ENCODE measurements at places on chromosomes 7 and 10. TPM values are rescaled to one million over a fixed set of nuclear protein-coding genes. Genes with fewer than 3 reads are reported as not detected.

DNA sequence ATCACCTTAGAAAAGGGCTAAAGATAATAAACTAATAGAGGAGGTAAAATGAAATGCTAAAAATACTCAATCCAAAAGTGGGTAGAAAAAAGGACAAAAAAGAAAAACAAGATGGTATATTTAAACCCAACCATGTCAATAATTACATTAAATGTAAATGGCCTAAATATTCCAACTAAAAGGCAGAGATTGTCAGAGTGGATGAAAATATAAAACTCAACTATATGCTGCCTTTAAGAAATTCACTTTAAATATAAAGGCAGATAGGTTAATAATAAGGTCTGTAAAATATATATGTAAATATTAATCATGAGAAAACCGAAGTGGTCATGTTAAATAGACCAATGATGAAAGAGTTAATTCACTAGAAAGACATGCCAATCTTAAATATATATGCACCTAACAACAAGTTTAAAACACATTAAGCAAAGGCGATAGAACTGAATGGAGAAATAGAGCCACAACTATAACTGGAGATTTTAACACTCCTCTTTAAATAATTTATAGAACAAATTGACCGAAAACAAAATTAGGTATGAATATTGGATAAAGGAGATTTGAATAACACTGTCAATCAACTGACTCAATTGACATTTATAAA is 159.4 kb downstream of the PLPP4 start:
- DNase-seq = no peak
- no peaks in the 10 kb centered on the region for H3K4me1 ChIP-seq
- no peak overlapping the region for H3K4me3 ChIP-seq
- no peaks in the 10 kb centered on the region for H3K27me3 ChIP-seq

DNA sequence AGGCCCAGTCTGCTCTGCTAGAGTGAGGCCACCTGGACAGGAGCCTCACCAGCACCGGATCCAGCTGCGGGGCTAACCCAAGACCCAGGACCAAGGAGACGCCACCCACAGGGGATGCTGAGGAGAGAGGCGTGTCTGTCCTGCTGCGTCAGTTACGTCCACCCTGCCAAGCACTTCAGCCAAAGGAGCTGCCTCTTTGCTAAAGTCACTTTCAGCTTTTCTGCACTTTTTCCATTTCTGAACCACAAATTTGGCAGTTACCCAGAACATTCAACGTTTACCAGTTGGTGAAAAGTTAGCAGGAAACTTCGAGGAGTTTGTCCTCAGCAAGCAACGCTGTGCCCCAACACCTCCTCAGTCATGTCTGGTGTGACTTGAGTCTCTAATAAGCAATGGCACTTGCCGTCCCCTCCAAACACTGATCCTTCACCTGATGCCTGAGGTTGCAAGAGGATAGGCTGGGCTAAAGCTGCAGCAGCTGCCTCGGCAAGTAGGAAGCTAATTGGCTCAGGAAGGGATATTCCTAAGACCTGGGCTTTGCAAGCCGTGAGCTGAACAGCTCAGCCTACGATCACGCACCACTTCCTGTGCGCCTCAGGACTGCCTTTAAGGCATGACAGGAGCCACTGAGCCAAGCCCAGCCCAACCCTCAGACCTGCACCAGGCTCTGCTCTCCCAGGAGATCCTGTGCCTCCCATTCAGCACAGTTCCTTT is 40.1 kb downstream of the KCNH2 start:
- no peak overlapping the region for H3K4me3 ChIP-seq
- H3K27me3 ChIP-seq = peaks cover 70% of the 10 kb centered on the region
- no peaks in the 10 kb centered on the region for H3K36me3 ChIP-seq
- peaks cover 13% of the 10 kb centered on the region for H3K4me1 ChIP-seq
- no peak overlapping the region for H3K27ac ChIP-seq
- no peak for DNase-seq

DNA sequence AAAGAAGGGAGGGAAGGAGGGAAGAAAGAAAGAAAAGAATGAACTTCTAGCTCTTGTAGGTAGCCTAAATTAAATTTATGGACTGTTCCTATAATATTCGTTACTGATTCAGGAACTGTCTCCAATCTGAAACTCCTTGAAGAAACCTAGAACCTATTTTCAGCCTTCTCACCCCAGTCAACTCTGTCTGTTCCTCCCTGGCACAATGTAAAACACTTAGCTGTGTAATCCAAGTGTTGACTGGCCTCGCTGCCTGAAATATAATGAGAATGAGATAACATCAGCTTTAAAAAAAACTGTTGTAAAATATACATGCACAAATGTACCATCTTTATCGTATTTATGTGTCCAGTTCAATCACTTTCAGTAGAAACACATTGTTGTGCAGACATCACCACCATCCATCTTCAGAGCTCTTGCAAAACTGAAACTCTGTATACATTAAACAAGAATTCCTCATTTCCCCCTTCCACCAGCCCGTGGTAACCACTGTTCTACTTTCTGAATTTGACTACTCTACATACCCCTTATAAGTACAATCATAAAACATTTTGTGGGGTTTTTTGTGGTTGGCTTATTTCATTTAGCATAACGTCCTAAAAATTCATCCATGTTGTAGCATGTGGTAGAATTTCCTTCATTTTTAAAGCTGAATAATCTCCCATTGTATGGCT is 6.3 kb upstream of the C7orf33 start:
- no peak overlapping the region for H3K27ac ChIP-seq
- DNase-seq = no peak
- no peaks in the 10 kb centered on the region for H3K36me3 ChIP-seq
- H3K4me1 ChIP-seq = no peaks in the 10 kb centered on the region
- H3K27me3 ChIP-seq = no peaks in the 10 kb centered on the region
- no peak overlapping the region for H3K4me3 ChIP-seq

DNA sequence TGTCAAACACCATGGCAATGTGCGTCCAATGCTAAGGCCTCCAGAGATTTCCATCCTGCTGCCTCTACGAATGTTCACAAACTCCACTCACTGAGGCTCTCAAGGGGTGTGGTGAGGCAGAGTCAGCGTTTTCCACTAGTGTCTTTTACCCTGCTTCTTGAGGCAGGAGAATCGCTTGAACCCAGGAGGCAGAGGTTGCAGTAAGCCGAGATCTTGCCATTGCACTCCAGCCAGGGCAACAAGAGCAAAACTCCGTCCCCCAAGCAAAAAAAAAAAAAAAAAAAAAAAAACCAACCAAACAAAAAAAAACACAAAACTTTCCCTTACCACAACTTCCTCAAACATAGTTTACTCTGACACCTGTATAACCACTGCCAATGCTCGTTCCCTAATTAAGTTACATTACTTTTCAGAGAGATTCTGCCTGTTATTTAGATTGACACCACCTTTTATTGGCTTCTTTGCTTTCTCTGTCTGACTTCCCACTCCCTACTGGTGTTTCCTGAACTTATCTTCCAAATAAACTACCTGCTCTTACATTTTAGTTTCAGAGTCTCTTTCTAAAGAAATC is 102.1 kb upstream of the ZNF746 start:
- DNase-seq = no peak
- peaks cover 5% of the 10 kb centered on the region for H3K4me1 ChIP-seq
- no peaks in the 10 kb centered on the region for H3K27me3 ChIP-seq
- H3K4me3 ChIP-seq = no peak overlapping the region

- H3K27me3 ChIP-seq = no peaks in the 10 kb centered on the region
- H3K4me3 ChIP-seq = no peak overlapping the region
- DNase-seq = no peak
- H3K36me3 ChIP-seq = no peaks in the 10 kb centered on the region
Measured at GRCh38 chr10:19578571-19578970, 237.7 kb upstream of the PLXDC2 start.

GRCh38 chr7:30913821-30914515 is 2.3 kb downstream of the AQP1 start:
- peak overlapping the region; percentile 88 for H3K27ac ChIP-seq
- no peak for DNase-seq

- H3K27ac ChIP-seq = no peak overlapping the region
- no peaks in the 10 kb centered on the region for H3K36me3 ChIP-seq
- H3K4me3 ChIP-seq = no peak overlapping the region
- H3K27me3 ChIP-seq = no peaks in the 10 kb centered on the region
- H3K4me1 ChIP-seq = no peaks in the 10 kb centered on the region
Measured at GRCh38 chr7:97418312-97418711, 300.8 kb downstream of the SDHAF3 start.

GRCh38 chr10:29841724-29842649 is 207.2 kb upstream of the SVIL start:
- no peaks in the 10 kb centered on the region for H3K36me3 ChIP-seq
- H3K27ac ChIP-seq = peak overlapping the region; percentile 88
- DNase-seq = no peak
- H3K27me3 ChIP-seq = no peaks in the 10 kb centered on the region
- H3K4me3 ChIP-seq = no peak overlapping the region

- no peaks in the 10 kb centered on the region for H3K27me3 ChIP-seq
- no peak overlapping the region for H3K27ac ChIP-seq
- no peak for DNase-seq
- no peaks in the 10 kb centered on the region for H3K36me3 ChIP-seq
- peaks cover 44% of the 10 kb centered on the region for H3K4me1 ChIP-seq
Measured at GRCh38 chr7:1508277-1508758, 4.1 kb upstream of the INTS1 start.

DNA sequence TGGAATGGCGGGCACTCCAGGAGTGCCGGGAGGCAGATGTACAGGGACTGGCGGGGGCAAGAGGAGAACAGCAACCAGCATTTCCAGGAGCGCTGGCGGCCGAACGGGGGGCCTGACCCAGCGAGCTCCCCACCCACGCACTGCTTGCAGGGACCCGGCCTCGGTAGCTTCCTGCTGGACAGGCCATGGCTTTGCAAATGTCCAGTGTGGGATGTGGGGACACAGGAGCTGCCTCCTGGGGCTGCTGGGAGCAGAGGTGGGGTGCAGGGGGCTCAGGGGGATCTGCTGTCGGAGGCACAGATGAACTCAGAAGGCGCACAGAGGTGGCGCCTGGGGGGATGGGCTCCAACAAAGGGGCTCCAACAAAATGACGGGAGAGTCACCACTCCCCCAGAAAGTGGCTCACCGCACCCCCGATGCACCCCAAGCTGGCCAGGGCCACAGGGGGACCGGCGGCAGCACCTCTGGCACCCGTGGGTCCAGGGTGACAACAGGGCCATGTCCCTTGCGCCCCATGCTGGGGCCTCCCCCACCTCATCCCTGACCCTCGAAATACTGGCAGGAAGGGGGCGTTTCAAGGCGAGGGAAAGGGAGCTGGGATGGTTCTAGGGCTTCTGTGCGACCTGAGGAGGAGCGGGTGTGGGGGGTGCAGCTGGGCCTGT is 41.1 kb downstream of the AP5Z1 start:
- H3K27ac ChIP-seq = no peak overlapping the region
- no peaks in the 10 kb centered on the region for H3K36me3 ChIP-seq
- peaks cover 7% of the 10 kb centered on the region for H3K4me1 ChIP-seq
- no peak for DNase-seq

DNA sequence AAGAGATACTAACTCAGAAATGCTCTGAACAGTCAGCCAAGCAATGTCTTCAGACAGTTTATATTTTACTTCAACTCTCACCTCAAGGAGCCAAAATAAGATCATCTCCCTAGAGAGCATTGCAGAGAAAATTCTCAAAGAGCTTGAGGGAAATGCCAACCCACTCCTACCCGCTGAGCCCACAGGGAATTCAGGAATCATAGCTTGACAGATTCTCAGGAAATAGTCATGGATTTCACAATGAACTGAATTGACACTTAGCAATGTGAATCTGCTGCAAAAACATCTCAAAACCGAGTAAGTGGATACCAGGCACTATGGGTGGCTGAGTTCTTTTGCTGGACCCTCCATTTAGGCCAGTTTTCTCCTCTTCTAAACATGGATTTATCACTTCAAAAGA is 9.8 kb upstream of the PLAC9 start:
- H3K27me3 ChIP-seq = no peaks in the 10 kb centered on the region
- no peak overlapping the region for H3K27ac ChIP-seq
- H3K36me3 ChIP-seq = no peaks in the 10 kb centered on the region
- no peak for DNase-seq

DNA sequence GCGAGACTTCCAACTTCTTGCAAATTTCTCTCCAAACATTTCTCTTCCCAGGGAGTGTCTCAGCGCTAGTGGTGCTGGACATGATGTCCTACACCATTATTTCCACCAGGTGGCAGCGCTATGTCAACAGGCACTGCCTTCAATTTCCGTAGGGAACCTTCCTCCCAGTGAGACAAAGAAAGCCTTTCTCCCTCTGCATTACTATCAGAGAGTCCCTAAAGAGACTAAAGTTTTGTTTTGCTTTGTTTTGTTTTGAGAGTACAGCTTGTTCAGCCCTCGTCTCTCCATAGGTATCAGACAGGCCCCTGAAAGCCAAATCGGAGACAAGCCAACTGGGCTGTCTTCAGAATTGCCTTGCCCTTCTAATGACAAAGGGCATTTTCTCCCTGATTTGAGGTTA is 44.2 kb upstream of the GGCT start:
- H3K4me3 ChIP-seq = no peak overlapping the region
- no peak overlapping the region for H3K27ac ChIP-seq
- no peaks in the 10 kb centered on the region for H3K36me3 ChIP-seq
- H3K4me1 ChIP-seq = peaks cover 37% of the 10 kb centered on the region
- no peaks in the 10 kb centered on the region for H3K27me3 ChIP-seq

- no peaks in the 10 kb centered on the region for H3K27me3 ChIP-seq
- DNase-seq = no peak
- no peak overlapping the region for H3K27ac ChIP-seq
- H3K36me3 ChIP-seq = no peaks in the 10 kb centered on the region
- H3K4me3 ChIP-seq = no peak overlapping the region
- peaks cover 20% of the 10 kb centered on the region for H3K4me1 ChIP-seq
Measured at GRCh38 chr10:35412900-35413491, 76.7 kb downstream of the CCNY start.

- H3K4me1 ChIP-seq = peaks cover 28% of the 10 kb centered on the region
- no peak overlapping the region for H3K27ac ChIP-seq
Measured at GRCh38 chr10:121573538-121573941, 24.7 kb downstream of the FGFR2 start.

The CPN1 gene
- not detected for total RNA-seq

The MSMB gene
- not detected for total RNA-seq

The ARF5 gene
- total RNA-seq = 169 TPM

The NPSR1 gene
- total RNA-seq = not detected

The LEP gene
- not detected for total RNA-seq

The ELMO1 gene
- total RNA-seq = 0.68 TPM

The MDFIC gene
- total RNA-seq = 29.2 TPM

The C7orf57 gene
- total RNA-seq = 1.1 TPM

The ZNF37A gene
- 17.6 TPM for total RNA-seq

The STOX1 gene
- 2.1 TPM for total RNA-seq

All from esophagus squamous epithelium (tissue), 5 donors.